Kidney epithelial cell (primary cell): ENCODE measurements at places on chromosomes 7 and 10.
A peak's percentile ranks its signal among the peaks of the same experiment; 100 is the strongest.

GRCh38 chr7:15874774-15875173, 188.3 kb upstream of the MEOX2 start:
- no peak for DNase-seq

GRCh38 chr7:100476903-100477870, 1.8 kb downstream of the TSC22D4 start:
- no peak for DNase-seq

GRCh38 chr10:113056441-113057021, 106.5 kb downstream of the TCF7L2 start:
- no peak for DNase-seq

- DNase-seq: no peak
Measured at GRCh38 chr7:123719197-123719721, 29.5 kb downstream of the WASL start.

GRCh38 chr7:142357953-142358520, 100.2 kb upstream of the PRSS58 start:
- DNase-seq: peak; percentile 31

DNA sequence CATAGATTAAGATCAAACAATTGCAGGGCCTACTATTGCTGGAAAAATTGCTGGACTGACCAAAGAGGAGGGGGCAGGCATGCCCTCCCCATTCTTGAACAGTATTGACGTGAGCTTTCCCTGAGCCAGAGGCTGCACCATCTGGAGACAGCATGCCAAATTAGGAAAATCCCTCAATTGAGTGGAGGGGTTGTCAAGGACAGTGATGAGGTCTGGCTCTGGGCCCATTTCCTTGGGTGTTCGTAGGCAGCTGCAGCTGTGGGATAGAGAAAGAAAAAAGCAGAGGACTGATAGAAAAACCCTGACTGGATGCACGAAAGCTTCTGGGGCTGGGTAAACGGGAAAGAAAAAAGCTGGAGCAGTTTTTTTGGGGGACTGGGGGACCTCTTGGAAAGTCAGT, 22.8 kb upstream of the ORC5 start:
- DNase-seq: no peak

DNA sequence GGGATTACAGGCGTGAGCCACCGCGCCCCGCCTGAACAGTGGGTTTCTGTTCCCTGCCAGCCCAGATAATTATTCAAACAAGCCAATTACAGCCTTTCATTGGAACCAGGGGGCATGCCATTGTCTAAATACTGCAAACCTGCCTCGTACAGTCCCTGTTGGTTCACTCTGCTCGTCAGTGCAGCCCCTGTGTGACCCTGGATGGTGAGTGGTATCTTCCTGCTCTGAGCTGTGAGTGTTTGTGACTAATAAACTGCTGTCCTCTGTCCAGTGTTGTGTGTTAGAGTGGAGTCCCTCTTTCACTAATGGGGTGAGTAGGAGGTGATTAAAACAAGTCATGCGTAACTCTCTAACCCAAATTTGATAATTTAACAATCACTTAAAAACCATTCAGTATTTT, 176.5 kb upstream of the FAM3C start:
- no peak for DNase-seq

GRCh38 chr10:77319557-77319956, 318.1 kb downstream of the KCNMA1 start:
- no peak for DNase-seq

DNA sequence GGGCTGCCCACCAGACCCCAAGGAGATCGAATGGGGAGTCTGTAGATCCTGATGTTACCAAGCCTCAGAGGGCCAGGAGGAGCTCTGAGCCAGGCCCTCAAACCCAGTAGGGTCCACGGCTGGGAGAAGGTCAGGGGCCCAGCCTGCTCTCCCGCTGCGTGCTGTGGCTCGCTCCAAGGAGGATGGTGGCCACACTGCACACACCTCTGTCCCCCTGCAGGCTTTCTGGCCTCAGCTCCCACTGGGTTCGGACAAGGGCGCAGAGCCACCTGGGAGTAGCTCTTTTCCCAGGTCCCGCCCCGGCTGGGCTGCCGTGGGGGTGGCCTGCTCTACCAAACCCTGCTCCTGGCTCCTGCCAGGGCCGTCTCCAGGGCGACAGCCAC, 175.8 kb downstream of the ZNF248 start:
- no peak for DNase-seq

GRCh38 chr10:29897999-29898716, 161.2 kb downstream of the JCAD start:
- DNase-seq: no peak

DNA sequence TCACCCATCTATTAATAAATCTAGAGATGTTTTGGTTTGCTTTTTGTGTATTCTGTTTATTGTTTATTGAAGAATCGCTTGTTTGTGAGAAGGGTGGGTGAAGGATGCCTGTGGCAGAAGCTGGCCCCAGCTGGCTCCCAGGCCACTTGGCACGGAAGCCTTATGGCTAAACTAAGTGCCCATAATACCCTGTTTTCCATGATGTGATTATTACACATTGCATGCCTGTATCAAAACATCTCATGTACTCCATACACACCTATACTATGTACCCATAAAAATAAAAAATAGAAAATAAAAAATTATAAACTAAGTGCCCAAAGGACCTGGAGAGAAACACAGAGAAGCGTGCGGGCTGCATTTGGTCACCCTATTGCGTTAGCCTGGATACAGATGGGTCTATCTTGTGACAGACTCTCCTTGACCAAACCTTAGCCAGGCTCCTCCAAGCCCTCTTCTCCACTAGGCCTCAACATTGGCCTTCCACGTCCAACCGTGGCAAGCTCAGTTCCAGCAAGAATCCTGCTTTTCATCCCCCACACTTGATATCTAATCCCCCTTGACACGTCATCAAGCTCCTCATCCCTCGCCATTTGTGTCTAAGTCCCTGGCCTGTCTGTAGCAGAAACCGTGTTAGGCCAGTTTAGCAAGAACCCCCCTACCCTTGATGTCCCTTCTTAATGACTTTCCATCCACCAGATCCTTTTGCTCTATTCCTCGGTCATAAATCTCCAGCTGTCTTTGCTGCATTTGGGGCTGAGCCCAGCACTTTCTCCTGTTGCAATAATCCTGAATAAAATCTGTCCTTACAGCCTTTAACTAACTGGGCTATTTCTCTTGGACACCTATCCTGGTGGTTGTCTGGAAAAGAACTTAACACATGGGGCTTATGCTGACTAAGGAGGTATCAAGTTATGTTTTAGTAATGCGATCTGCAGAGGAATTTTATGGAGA, 245.2 kb downstream of the TNS3 start:
- DNase-seq: no peak
